Activated CD8-positive, alpha-beta memory T cell treated with anti-CD3 and anti-CD28 coated beads for 48 hours (primary cell): ENCODE measurements at places on chromosomes 7 and 10.

DNA sequence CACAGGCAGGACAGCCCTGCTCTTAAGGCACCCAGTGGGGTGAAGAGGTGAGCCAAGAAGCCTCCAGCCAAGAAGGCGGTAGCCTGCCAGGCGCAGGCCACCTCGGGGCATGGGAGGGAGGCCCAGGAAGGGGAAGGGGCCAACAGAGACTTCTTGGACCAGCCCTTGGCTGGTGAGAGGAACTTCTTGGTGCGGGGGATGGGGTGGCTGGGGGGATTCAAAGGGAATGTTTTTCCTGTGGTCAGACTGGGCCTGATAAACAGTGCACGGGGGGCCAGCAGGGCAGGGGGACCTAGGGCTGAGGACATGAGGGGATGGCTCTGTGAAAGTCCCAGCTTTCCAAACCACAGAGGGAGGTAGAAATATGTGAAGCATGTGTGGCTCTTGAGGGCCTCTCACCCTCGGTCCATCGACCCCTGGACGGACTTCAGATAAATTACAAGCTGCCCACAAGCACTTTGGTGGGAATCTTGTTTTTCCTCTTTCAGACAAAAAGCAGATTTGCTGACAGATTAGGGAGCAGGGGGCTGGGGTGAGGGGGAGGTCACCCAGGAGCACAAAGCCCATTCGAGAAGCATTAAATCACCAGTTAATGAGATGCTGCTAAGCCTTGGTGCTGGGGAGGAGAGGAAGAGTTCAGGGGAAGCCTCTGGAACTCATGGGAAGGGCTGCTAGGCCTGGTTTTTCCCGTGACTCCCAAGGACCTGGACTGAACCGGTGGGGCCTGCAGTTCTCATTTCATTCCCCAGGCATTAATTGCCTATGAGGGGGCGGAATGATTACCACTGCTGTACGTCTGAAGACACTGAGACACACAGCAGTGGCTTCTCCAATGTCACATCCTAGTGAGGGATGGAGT, 11.3 kb downstream of the CRYGN start:
- no peak for DNase-seq

DNA sequence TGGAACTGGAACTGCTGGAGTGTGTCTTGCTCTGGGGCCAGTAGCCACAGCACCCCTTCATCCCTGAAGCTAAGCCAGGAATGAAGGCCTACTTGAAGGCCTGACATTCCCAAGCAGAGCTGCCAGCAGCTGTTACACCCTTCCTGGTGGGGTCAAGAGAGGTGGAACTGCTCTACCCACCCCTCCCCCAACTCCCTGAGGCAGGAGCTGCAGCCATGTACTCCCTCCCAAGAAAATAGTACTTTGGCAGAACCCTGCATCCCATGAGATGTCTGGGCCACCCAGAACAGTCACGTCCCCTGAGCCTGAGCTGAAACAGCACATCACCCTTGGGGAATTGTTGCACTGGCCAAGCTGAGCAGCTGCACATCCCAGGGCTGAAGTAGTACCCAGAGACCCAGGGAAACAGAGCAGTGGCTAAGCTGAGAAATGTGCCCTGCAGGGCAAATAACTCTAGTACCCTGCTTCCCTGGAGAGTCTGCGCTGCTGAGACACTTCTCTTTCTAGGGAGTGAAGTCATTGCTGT, 63.4 kb upstream of the PLA2G12B start:
- no peak for DNase-seq

GRCh38 chr7:116111475-116111874, 80.9 kb upstream of the TFEC start:
- no peak for DNase-seq

GRCh38 chr10:124993736-124994451, 52.0 kb downstream of the ZRANB1 start:
- no peak for DNase-seq

DNA sequence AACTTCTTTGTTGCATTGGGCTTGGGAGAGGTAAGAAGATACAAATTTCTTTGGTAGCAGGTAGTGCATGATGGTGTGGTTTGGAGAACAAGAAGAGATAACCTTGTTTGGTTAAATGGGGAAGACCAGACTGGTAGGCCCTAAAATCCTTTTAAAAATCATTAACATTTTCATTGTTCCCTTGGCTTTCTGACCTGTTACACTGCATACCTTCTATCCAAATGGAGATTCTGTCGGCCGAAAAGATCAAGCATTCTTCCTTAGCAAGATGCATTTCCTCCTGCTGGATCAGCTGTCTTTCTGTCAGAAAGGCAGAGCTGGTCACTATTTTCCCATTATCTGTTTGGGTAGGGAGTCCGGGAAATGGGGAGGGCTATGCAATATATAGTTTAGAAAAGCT, 33.7 kb downstream of the AGK start:
- DNase-seq, result no peak

- DNase-seq, result no peak
Observed at GRCh38 chr7:120307991-120308545, 35.1 kb downstream of the KCND2 start.

- no peak for DNase-seq
Observed at GRCh38 chr7:112868609-112869008, 78.4 kb upstream of the TMEM168 start.

- DNase-seq, result no peak
Observed at GRCh38 chr10:48707472-48707871, 22.8 kb downstream of the WDFY4 start.

DNA sequence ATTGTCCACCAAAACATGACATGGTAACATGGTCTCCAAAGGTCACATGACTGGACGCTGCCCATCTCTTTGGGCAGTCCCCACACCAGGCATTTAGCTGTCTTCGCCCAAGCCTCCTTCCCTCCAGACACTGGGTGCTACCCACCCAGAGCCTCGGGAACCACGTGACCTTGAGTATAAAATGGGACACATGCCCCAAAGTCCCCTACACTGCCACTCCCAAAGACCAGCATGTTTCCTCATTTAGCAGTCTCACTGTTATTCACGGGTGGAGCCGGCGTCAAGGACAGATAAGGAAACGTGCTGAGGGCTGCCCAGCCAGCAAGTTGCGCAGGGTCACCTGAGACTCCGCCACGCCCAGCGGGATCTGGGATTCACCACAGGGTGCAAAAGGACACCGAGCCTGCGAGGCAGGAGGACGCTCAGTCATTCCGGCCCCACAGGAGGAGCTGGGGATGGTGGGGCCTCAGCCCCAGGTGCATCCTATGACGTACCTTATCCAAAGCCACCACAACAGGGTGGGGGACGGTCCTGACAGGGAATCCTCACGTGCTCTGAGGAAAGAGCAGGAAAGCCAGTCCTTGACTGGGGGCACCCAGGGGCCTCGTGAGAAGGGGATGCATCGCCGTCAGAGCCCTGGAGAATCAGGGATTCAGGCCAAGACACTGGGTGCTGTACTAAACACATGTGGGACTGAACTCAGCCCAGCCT, 226.9 kb downstream of the TNS3 start:
- DNase-seq, result no peak

DNA sequence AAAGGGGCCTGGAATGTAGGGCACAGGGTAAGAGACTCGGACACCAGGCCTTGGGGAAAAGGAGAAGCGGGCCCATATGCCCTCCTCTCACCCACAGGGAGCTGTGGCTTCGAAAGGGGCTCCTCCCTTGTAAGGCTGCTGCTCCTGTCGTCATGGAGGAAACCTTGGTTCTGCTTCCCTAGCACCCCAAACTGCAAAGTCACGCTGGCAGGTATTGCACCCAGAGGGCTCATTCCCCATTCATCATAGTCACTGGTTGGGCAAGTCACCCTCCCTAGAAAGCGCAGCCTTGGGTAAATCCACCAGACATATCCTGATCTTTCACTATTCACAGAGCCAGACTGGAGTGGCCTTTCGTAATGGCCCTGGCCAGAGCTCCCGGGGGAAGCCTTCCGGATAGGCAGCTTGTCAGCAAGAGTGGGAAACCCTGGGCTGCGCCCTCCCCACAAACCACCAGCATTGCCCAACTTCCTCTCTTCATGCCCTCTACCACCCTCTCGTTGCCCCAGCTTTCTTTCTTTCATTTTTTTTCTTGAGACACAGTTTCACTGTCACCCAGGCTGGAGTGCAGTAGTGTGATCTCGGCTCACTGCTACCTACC, 121.0 kb downstream of the HIP1 start:
- no peak for DNase-seq

DNA sequence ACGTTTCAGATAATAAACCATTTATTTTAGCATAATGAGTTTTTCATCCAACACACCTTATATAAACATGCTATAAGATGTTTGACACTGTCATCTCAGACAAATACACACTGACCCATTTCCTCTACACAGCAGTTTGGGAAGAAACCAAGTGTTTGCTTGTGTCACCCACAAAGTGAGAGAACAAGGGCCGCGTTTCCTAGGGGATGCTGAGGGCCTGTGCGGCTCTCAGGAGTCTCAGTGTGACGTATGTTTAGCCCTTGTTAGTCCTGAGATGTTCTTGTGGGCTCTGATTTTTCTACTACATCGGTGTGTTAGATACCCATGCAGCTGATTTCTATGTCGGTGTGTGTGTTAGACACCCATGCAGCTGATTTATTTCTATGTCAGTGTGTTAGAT, 266.3 kb downstream of the DIP2C start:
- DNase-seq, result no peak

DNA sequence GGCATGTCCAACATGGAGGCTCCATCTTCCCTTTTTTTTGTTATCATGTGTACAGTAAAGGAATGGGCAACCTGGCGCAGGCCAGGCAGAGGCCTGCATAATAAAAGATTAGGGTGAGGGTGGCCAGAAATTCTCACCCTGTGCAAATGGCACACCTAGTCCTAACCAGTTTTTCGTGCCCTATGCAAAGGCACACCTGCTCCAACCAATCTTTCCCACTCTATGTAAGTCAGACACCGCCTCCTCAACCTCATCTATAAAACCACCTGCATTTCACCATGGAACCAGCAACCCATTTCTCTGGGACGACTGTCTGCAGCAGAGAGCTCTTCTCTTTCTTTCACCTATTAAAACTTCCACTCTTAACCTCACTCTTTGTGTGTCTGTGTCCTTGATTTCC, 16.1 kb downstream of the TBATA start:
- no peak for DNase-seq

DNA sequence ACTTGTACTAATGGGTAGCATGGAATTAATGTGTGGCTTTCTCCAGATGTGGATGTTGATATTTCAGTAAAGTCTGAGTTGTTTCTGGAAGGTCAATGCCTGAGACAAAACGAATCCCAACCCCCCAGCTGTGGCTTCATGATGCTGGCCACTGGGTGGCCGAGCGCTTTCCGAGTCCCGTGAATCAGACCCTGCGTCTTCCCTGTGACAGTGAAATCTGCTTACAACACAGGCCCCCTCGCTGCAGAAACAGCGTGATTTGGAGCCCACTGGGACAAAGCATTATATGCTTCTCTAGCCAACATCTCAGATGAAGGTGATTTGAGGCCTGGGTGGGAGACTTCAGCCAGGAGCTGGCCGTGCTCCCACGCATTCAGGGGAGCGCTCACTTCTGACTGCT, 124.7 kb downstream of the WDR37 start:
- no peak for DNase-seq

- DNase-seq, result no peak
Observed at GRCh38 chr10:115879372-115880089, 393.5 kb downstream of the GFRA1 start.

GRCh38 chr10:131320860-131321604, 9.5 kb upstream of the TCERG1L start:
- no peak for DNase-seq

DNA sequence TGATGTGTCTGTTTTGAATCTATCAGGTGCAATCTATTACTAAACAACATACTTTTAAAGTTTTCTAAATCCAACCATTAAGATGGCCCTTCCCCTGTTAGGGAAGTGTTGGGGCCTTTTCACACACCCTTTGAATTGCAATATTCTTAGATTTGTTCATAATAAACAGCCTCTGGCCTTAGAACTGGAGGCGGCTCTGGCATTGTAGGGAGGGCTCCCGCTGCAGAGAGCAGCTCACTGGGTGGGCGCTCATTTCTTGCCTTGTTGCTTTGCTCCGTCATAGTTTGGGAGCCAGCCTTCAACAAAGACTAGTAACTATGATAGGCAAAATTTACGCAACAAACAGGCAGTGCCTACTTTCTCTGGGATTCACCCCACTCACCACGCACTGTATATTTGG, 4.2 kb upstream of the HOXA10 start:
- no peak for DNase-seq

DNA sequence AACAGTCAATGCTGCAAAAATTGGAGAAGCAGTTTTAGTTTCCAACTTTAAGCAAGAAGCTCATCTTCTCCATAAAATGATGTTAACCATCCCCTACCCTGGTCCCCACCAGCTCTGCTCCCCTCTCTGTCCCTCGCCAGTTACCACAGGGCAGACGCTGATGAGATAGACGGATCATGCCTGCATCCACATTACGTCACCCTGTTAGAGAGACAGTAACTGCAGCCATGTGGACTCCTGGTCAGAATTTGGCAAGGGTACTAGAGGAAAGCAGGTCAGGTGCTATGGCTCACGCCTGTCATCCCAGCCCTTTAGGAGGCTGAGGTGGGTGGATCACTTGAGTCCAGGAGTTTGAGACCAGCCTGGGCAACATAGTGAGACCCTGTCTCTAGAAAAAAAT, 81.9 kb upstream of the FZD8 start:
- no peak for DNase-seq

DNA sequence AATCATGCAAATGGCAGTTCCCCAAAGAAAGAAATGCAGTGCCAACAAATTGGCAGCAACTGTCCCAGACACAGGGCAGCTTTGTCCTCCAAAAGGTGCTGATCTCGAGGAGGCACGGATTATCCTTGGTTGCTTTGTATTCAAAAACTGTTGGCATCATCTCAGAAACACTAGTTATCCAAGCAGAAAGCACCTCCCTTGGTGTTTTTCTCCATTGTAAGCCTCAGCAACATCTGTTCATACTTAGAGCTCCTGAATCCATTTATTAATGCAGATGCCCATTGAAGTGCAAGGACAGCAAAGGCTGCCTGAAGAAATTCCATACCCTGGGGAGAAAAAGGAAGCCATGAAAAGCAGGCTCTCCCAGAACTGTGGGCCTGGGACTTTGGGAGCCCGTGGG, 1.1 kb upstream of the NPS start:
- DNase-seq, result no peak

DNA sequence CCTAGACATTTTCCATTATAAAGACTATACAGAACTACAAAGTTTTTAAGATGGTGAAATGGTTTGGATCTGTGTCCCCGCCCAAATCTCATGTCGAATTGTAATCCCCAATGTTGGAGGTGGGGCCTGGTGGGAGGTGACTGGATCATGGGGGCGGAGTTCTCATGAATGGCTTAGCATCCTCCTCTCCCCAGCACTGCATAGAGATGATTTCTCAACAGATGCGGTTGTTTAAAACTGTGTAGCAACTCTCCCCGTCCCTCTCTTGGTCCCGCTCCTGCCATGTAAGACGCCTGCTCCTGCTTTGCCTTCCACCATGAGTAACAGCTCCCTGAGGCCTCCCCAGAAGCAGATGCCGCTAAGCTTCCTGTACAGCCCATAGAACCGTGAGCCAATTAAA, 1.6 kb downstream of the FAM133B start:
- DNase-seq, result no peak

GRCh38 chr10:102401735-102402511, 6.4 kb downstream of the NFKB2 start:
- DNase-seq, result no peak
